Cardiac muscle cell (in vitro differentiated cells and primary cell): ENCODE measurements at places on chromosomes 2 and 18. TPM values are rescaled to one million over a fixed set of nuclear protein-coding genes. Genes with fewer than 3 reads are reported as not detected.

Gene ALPG
- not detected in 2 replicates for total RNA-seq

DNA sequence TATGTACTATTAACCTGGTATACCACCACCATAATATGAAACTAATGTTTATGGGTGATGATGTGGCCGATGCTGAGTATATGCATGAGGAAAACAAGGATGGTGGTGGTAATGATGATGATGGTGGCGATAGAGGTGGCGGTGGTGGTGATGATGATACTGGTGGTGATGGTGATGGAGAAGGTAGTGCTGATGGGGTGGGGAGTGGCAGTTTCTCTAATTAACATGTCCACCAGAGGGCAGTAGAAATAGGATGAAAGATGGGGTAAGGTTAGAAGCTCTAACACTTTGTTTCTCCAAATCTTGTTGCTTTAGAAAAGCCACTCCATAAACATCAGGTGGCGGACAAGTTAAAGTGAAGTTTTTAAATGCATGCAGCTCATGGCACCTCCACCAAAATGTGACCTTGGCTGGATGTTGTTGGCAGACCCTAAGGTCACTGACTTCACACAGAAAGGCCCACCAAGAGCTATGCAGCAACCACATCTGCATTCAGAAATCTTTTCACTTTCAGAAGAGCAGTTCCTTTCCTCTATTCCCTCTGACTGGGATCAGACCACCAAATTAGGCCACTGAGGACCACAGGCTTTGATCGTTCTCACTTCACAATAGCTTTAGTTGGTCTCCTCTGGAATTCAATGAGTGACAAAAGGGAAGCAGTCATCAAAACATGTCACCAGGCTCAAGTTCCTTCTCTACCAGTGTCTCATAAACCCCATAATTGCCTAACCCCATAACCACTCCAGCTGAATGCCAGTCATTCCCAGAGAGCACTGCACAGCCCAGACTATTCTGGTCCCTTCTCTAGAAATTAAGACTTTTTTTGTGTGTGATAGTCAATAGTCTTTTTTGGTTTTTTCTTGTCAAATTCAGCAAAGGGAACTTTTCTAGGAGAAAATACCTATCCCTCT is 7.5 kb upstream of the BCL11A start:
- peak; percentile 49 for DNase-seq
- no peak overlapping the region for H3K27ac ChIP-seq
- H3K36me3 ChIP-seq, result no peaks in the 10 kb centered on the region
- H3K4me1 ChIP-seq, result peaks cover 3% of the 10 kb centered on the region
- H3K27me3 ChIP-seq, result peaks cover 63% of the 10 kb centered on the region
- no peak overlapping the region for H3K4me3 ChIP-seq

DNA sequence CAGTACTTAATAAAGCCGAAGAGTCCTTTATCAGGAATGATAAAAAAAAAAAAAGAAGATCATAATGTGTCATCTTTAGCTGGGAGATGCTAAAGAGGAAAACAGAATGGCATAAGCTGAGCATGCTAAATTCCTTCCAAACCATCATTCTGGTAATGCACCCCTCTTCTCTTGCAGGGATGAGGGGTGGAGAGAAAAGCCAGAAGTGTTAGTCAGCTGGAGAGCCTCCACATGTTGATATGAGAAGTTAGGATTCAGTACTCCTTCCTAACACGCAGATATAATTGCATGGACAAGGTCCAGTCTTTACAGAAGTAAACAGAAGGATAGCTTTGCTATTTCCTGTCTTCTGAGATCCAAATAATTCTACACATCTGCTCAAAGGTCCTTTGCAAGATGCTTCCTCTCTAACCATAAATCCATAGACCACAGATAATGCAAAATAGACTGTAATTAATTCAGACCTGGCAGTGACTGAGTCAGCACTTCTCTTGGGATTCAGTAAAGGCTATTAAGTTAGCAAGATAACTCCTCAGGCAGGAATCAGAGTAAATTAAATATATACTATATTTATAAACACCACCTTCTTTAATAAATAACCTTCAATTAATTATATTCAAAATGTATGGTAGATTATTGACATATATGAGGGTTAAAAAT is 930.0 kb upstream of the KLHL29 start:
- no peak for DNase-seq
- H3K27me3 ChIP-seq, result no peaks in the 10 kb centered on the region
- H3K4me1 ChIP-seq, result no peaks in the 10 kb centered on the region
- H3K36me3 ChIP-seq, result no peaks in the 10 kb centered on the region
- no peak overlapping the region for H3K4me3 ChIP-seq
- H3K27ac ChIP-seq, result no peak overlapping the region

DNA sequence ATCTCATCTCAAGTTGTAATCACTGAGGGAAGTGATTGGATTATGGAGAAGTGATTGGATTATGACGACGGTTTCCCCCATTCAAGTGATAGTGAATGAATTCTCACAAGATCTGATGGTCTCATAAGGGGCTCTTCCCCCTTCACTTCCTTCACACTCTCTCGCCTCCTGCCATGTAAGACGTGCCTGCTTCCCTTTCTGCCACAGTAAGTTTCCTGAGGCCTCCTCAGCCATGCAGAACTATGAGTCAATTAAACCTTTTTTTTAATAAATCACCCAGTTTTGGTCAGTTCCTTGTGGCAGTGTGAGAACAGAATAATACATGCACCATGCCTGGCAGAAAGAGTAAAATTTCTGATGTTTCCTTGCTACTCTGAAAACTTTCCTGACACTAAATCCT is 36.6 kb downstream of the CEP68 start:
- no peak overlapping the region for H3K27ac ChIP-seq
- DNase-seq, result no peak
- H3K36me3 ChIP-seq, result peaks cover 48% of the 10 kb centered on the region
- H3K4me1 ChIP-seq, result no peaks in the 10 kb centered on the region
- no peaks in the 10 kb centered on the region for H3K27me3 ChIP-seq

GRCh38 chr2:39796134-39796533 is 17.1 kb upstream of the THUMPD2 start:
- H3K36me3 ChIP-seq, result no peaks in the 10 kb centered on the region
- H3K4me3 ChIP-seq, result no peak overlapping the region
- H3K27me3 ChIP-seq, result no peaks in the 10 kb centered on the region
- no peaks in the 10 kb centered on the region for H3K4me1 ChIP-seq
- no peak for DNase-seq

GRCh38 chr2:72562451-72563153 is 263.2 kb downstream of the EXOC6B start:
- H3K4me3 ChIP-seq, result no peak overlapping the region
- DNase-seq, result peak; percentile 58
- no peaks in the 10 kb centered on the region for H3K36me3 ChIP-seq
- H3K27me3 ChIP-seq, result no peaks in the 10 kb centered on the region
- peaks cover 8% of the 10 kb centered on the region for H3K4me1 ChIP-seq

GRCh38 chr18:50424877-50425690 is 50.2 kb downstream of the SKA1 start:
- no peak overlapping the region for H3K4me3 ChIP-seq
- peaks cover 13% of the 10 kb centered on the region for H3K4me1 ChIP-seq
- no peaks in the 10 kb centered on the region for H3K36me3 ChIP-seq

GRCh38 chr2:203654826-203655225 is 51.6 kb upstream of the CD28 start:
- no peaks in the 10 kb centered on the region for H3K27me3 ChIP-seq
- no peak overlapping the region for H3K27ac ChIP-seq
- no peak for DNase-seq

Gene NEURL3
- total RNA-seq, result not detected in 2 replicates
